Pancreas (tissue), 10 donors: ENCODE measurements at places on chromosomes 16 and 17. TPM values are rescaled to one million over a fixed set of nuclear protein-coding genes. Genes with fewer than 3 reads are reported as not detected.

The HOXB2 gene
- 4.6 TPM for polyA plus RNA-seq

The CFDP1 gene
- polyA plus RNA-seq = 33.3 TPM

DNA sequence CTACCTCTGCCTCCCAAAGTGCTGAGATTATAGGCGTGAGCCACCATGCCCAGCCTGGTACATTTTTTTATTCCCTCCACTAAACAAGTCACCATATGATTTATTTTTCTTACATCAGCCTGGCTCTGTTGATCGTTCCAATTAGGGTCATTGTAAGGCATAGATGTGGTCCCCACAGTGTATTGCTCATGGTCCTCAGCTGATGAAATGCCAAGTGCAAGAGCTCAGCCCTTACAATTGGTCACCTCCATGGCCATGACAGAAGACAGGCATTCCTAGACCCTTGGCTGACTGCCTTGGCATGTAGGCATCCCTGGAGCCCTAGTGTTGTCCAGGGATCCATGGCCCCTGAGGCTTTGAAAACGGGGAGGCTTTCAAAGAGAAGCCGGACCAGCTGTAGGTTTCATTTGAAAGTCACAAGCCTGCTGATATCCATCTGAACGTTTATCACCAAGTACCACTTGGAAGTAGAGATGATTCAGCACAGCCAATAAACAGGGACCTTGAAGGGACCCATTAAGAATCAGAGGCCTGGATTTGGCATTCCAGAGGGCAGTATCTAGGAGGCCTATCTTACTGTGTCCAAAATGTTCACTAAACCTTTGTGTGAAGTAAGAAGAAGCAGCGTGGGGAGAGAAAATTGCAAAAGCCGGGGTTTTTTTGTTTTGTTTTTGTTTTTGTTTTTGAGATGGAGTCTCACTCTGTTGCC, 20.6 kb upstream of the PRKCA start:
- H3K27ac ChIP-seq = no peak overlapping the region
- no peak overlapping the region for H3K4me3 ChIP-seq
- no peaks in the 10 kb centered on the region for H3K27me3 ChIP-seq
- DNase-seq = no peak
- no peaks in the 10 kb centered on the region for H3K36me3 ChIP-seq
- H3K4me1 ChIP-seq = no peaks in the 10 kb centered on the region

- no peaks in the 10 kb centered on the region for H3K27me3 ChIP-seq
- H3K4me3 ChIP-seq = no peak overlapping the region
- peak overlapping the region; percentile 50 for H3K27ac ChIP-seq
- H3K4me1 ChIP-seq = no peaks in the 10 kb centered on the region
Observed at GRCh38 chr17:73747221-73748002, 103.2 kb upstream of the SDK2 start.

DNA sequence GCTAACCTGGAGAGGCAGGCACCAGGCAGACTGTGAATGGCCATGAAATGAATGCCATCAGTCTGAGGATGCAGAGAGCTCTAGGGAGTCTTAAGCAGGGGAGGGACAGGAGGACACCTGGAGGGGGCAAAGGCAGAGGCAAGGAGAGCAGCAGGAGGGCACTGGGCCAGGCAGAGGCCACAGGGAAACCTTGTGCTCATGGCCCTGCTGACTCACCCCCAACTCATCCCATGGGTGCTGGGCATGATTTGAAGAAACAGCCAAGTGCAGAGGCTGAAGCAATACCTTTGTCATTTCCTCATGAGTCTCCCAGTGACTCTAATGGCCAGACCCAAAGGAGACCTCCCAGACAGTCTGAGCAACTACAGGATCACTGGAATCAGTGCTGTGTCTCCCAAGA, 141.4 kb downstream of the TMEM132E start:
- H3K36me3 ChIP-seq = no peaks in the 10 kb centered on the region
- H3K4me1 ChIP-seq = no peaks in the 10 kb centered on the region
- DNase-seq = no peak
- H3K27ac ChIP-seq = no peak overlapping the region
- H3K27me3 ChIP-seq = no peaks in the 10 kb centered on the region
